H9 (cell line): ENCODE measurements at places on chromosomes 3 and 15.

DNA sequence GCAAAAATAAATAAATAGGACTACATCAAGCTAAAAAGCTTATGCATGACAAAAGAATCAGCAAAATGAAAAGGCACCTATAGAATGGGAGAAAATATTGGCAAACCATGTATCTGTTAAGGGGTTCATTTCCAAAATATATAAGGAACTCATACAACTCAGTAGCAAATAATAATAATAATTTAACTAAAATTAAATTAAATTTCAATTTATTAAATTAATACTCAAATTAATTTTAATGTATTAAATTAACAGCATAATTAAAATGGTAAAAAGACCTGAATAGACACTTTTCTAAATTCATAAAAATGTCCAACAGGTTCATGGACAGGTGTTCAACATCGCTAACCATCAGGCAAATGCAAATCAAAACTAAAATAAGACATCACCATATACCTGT is 34.0 kb upstream of the THBS1 start:
- DNase-seq: no peak

- DNase-seq: no peak
These were observed 81.8 kb downstream of the CLASP2 start for GRCh38 chr3:33636125-33636850.

GRCh38 chr3:9185701-9186100 is 63.7 kb downstream of the SRGAP3 start:
- DNase-seq: no peak

- DNase-seq: no peak
These were observed 943.6 kb downstream of the FHIT start for GRCh38 chr3:60307562-60308199.

- DNase-seq: no peak
These were observed 21.7 kb downstream of the GTF2E1 start for GRCh38 chr3:120764206-120764605.

- DNase-seq: no peak
These were observed 182.3 kb downstream of the BBX start for GRCh38 chr3:107705046-107705445.

GRCh38 chr15:69513986-69514385 is 61.4 kb downstream of the RPLP1 start:
- no peak for DNase-seq

DNA sequence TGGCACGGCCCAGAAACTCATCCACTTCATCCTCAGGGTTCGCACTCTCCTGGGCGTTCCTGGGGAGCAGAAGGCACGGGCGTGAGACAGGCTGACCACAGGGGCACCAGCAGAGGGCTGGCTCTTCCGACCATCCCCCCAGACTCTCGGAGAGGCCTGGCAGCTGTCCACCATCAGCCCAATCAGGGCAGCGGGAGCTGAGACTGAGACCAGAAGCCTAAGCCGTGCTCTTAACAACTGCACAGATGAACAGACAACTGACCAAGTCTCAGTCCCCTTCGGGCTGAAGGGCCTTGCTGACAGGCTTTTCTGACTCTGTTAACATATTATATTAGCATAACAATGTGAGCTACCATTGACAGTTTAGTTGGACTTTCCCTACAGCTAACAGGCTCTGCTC is 118.0 kb downstream of the SEC22A start:
- DNase-seq: no peak

GRCh38 chr15:26051761-26052675 is 188.9 kb upstream of the ATP10A start:
- DNase-seq: no peak

- peak; percentile 89 for DNase-seq
These were observed 85.4 kb downstream of the MAGI1 start for GRCh38 chr3:65953301-65953812.

GRCh38 chr3:157872902-157873301 is 233.3 kb downstream of the SHOX2 start:
- DNase-seq: no peak

- DNase-seq: no peak
These were observed 8.1 kb downstream of the B2M start for GRCh38 chr15:44719293-44719999.

DNA sequence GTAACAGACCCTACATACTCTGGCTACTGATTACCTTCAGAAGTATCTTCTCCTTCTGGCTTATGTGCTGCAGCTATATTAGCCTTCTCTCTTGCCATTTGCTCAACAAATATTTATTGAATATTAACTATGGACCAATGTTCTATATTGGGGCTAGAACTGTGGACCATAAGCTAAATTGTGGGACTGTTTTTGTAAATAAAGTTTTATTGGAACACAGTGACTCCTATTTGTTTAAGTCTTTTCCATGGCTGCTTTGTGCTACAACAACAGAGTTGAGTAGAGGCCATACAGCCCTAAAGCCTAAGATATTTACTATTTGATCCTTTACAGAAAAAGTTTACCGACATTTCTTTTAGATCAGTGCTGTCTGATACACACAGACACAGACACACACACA is 20.3 kb upstream of the XIRP1 start:
- no peak for DNase-seq

- DNase-seq: peak; percentile 33
These were observed 1.1 kb downstream of the TFG start for GRCh38 chr3:100710261-100710968.

DNA sequence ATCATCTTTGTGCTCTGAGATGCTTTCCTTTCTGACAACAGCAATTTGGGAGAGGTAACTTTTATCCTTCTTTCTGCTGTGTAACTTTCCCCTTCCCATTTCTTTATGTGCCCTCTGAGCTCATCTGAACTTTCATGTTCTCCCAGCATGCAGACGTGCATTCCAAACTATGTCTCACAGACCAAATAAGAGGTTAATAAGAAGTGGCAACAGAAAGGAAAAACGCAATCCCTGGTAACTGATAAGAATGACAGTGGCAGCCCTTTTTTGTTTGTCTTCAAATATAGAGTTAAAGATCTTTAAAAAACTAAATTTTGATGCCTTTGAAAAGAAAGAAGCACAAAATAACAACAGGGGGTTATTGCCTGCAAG is 533.4 kb downstream of the FOXP1 start:
- no peak for DNase-seq

GRCh38 chr3:177724020-177724638 is 526.8 kb upstream of the TBL1XR1 start:
- no peak for DNase-seq

DNA sequence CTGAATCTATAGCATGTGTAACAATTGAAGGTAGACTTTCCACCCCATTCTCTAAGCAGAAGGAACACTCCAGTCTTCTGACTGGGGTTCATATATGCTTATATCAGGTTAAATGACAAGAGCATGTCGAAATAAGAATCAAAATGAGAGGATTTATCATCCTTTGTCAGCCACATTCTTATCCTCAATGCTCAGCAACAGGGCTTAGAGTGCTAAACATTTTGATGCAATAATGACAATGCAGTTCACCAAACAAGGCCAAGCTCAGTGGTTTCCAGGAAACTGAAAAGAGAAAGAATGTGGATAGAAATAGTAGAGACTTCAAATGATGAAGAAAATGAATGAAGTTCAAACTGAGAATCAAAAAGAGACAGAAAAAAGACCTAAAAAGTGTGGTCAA is 78.0 kb downstream of the FSIP1 start:
- DNase-seq: no peak

- DNase-seq: no peak
These were observed 7.7 kb downstream of the RYK start for GRCh38 chr3:134242649-134243617.

DNA sequence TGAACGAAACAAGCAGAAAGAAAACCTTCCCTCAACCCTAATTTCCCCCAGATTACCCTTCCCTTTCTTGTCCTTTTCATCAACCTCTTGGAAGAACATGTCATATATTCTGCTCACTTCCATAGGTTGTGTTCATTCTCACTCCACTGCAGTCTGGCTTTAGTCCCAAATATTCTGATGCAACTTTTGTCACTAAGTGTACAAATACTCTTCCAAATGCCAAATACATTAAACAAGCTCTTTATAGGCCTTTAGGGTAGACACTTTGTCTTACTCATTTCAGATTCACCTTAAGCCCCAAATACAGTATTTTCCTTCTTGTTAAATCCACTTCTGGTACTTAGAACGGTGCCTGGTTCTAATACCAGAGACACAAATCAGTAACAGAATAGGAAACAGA is 406.5 kb upstream of the CDIN1 start:
- DNase-seq: no peak

DNA sequence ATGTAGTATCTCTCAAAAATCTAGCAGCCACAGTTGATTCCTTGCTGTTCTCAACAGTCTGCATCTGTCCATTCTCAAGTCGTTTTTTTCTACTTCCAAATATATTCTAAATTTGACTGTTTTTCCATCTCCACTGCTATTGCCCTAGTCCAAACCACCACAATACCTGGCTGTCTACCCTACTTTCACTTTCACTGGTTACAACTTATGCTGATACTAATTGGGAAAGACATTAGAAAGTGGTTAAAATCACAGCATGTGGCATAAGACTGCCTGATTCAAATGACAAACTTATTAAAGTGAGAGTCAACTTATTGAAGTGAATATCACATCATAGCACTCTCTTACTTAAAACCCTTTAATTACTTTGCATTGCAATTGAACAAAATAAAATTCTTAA is 72.6 kb downstream of the CHST2 start:
- DNase-seq: no peak

DNA sequence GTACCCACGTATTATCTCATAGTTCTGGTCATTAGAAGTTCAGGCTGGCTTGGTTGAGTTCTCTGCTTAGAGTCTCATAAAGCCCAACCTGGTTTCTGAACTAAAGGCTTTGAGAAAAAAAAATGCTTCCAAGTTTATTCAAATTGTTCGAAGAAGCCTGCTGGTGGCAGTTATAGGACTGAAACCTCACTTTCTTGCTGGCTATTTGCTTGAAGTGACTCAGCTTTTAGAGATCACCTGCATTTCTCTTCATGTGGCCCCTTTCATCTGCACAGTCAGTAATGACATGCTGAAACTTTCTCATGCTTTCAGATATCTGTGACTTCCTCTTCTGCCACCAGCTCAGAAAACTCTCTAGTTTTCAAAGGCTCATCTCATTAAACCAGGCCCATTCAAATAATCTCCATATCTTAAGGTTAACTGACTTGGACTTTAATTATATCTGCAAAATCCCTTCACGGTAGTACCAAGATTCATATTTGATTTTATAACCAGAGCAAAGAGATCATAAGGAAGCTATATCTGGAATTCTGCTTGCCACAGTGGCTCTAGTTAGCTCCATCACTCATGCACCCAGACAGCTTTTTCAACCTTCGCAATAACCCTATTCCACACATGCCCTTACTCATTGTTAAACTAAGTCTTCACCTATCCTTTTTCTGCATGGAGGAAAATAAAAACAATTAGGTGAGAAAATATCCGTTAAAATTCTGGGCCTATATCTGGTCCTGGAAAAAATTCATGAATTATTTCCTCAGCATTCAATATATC is 433.8 kb upstream of the CBLB start:
- DNase-seq: no peak

GRCh38 chr15:25051399-25052154 is 96.8 kb downstream of the SNRPN start:
- peak; percentile 21 for DNase-seq

DNA sequence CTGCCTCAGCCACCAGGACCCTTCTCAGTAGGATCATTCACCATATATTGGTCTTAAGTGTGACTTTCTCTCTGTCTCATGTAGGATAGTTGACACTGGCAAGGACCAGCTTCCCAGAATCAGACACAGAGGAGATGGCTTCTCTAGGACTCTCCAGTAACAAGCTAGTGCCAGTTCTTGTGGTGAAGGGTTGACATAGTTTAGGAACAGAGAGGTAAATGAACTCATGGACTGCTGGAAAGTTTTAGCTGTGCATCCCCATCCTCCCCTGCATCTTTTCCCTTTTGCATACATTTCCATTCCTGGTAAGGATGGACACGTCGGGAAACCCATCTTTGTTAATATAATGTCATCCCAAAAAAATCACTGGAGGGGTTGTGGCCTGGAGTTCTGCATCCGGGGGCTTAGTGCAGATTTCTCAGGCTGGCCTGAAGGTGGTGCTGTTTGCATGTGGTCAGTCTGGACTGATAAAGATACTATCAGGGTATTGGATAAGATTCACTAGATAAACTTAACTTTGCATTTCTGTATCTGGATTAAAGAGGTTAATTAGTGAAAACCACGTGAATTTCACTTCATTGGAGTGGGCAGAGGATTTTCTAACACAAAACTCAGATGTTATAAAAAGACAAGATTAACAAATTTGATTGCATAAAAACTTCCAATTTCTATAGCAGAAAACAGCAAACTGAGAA is 110.8 kb downstream of the TBC1D2B start:
- DNase-seq: no peak

DNA sequence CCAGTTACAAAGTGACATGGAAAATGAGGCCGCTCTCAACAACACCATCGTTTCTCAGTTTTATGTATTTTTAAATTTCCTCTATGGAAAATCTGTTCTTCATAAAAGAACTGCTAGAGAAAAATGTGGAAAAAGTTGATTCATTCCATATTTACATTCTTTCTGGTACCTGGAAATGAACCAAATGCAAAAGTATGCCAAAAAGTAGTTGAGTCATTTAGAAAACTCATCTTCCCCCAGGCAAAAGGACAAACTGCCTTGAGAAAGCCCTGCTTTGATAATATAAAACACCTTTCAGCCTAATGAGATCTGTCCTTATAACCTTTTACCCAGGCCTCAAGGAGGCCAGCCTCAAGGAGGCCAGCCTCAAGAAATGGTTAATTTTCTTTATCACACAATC is 283.0 kb upstream of the VEPH1 start:
- DNase-seq: no peak

GRCh38 chr3:57815036-57815435 is 58.9 kb downstream of the SLMAP start:
- no peak for DNase-seq

- no peak for DNase-seq
These were observed 163.8 kb upstream of the RGMA start for GRCh38 chr15:93252780-93253179.

DNA sequence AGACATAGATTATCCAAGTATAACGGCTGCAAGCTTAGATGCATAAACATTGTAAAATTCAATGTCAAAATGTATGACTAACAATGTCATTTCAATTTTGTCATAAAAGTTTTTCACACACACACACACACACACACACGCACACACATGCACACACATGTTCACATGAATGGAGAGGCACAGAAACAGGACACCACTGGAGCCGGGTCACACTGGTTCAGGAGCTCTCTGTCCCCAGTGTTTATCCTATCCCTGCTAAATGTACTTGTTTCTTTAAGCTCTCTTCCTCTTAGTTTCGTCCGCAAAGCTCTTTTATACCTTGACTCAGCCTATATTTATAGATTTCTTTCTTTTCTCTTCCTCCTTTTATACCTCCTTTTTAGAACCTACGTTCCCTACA is 249.9 kb downstream of the CADPS start:
- no peak for DNase-seq

DNA sequence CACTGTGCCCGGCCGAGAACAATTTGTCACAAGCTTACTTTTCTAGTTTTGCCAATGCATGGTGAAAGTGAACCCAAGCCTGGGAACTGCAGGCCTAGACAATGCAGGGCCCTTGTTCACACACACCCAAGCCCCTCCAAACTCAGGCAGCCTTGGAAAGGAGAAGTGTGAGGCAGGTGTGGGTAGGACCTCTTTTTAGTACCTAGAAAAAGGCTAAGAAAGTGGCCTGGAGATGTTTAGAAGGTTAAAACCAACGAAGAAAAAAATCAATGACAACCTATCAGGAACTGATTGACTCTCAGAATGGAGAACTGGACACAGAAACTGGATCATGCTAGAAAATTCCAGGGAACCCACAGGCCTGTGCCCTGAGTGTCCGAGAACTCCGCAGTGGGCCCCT is 18.8 kb downstream of the IDH2 start:
- DNase-seq: no peak
